ENCODE measurements at places on chromosomes 6 and 20.

DNA sequence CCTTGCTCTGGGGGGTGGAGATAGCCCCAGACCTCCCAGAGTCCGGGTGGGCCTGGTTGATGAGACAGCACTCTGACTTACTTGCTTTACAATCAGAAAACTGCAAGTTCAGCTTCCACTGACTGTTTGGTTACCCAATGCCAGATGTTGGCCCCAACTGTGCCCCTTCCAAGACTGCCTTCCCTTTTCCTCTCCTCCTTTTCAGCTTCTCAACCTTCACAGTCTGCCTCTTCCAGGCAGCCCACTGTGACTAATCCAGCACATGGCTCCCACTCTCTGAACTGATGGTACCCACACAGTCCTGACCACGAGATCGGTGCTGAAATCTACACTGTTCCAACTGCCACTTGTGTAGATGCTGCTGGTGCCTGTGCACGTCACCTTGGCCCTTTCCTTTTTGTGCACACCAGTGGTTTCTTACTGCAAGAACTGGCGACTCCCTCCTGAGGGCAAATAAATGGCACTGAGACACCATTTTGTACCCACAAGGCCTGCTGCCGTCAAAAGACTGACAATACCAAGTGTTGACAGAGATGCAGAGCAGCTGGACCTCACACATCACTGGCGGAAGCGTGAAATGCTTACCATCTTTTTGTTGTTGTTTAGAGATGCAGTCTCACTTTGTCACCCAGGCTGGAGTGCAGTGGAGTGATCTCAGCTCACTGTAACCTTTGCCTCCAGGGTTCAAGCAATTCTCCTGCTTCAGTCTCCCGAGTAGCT lies 1.8 kb upstream of the ARFGAP1 start:
- DNase-seq = no peak

- peak; percentile 96 for DNase-seq
Observed at GRCh38 chr6:127366282-127367022, 23.0 kb upstream of the ECHDC1 start.

DNA sequence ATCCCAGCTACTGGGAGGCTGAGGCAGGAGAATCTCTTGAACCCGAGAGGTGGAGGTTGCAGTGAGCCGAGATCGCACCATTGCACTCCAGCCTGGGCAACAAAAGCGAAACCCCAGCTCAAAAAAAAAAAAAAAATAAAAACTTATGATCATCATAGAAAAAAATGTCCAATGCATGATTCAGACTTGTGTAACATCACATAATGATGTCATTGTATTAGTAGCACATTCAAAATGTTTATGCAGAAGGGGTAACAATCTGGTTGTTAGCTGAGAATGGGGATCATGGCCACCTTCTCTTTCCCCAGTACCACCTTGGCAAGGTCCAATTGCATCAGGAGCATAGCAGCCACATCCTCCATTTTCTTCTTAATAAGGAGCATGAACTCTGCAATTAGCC lies 137.6 kb upstream of the MARCKS start:
- no peak for DNase-seq

DNA sequence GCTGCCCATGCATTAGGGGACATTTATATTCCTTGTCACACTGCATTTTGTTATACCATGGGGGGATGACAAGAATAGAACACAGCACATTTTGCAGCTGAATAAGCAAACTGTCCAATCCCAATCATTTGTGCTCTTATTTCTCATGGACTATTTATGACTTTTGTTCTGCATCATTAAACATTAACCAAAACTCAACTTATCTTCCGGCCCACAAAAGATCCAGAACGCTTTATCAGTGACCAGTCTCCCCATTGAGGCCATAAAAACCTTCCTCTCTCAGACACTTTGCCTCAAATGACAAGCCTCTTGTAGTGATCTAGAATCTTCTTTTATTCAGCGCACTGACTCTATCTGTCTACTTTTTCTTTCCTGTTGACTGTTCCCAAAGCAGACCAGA lies 28.4 kb upstream of the FOXQ1 start:
- no peak for DNase-seq

GRCh38 chr6:74879976-74880375 lies 325.9 kb downstream of the COL12A1 start:
- DNase-seq = no peak

DNA sequence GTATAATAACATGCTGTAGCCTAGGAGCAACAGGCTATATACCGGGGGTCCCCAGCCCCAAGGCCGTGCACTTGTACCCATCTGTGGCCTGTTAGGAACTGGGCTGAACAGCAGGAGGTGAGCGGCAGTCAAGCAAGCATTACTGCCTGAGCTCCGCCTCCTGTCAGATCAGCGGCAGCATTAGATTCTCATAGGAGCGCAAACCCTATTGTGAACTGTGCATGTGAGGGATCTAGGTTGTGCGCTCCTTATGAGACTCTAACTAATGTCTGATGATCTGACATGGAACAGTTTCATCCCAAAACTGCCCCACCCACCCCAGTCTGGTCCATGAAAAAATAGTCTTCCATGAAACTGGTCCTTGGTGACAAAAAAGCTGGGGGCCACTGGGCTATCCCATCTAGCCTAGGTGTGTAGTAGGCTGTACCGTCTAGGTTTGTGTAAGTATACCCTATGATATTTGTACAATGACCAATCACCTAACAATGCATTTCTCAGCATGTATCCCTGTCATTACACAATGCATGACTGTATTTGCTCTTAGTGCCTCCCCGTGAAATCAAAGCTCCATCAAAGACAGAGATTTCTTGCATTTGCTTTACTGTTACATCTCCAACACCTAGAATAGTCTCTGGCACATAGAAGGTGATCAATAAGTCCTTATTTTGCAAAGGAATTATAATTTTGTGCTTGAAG lies 30.8 kb downstream of the NHSL1 start:
- no peak for DNase-seq

DNA sequence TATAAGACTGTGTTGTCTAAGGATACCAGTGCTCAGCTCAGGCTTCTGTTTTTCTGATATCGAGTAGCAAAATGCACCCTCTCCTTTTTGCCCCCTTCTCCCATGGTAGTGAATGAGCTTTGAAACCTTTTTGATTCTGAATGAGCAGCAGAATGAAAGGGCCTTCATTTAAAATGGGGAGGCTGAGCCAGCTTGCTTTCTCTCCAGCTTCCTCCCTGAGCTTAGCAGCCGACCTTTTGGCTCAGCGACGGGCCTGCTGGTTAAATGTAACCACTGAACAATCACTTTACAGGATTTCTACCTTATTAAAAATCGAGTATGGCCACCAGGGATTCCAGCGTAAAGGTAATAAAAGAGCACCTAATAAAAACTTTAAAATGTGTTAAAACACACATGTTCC lies 133.7 kb upstream of the SPACA1 start:
- DNase-seq = no peak

GRCh38 chr20:44204156-44204831 lies 6.3 kb downstream of the OSER1 start:
- DNase-seq = peak; percentile 81

- DNase-seq = no peak
Observed at GRCh38 chr6:138520463-138520862, 21.2 kb upstream of the NHSL1 start.

DNA sequence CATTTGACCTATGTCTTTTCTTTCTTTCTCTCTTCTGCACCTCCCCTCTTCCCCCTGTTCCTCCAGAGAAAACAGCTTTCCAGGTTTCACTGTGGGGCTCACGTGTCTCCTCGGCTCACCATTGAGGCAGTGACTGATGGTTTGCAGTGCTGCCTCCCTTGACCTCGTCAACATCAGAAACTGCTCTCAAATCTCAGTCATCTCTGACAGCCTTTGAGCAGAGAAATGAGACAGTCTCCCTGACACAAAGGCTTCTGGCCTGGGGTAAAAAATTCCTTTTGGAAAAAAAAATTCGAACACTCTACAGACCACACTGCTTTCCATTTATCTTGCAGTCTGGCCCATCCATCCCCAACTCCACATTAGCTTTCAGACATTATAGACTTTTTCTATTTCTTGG lies 450.0 kb downstream of the TFAP2B start:
- DNase-seq = no peak

- no peak for DNase-seq
Observed at GRCh38 chr20:16490696-16491095, 82.6 kb downstream of the KIF16B start.

DNA sequence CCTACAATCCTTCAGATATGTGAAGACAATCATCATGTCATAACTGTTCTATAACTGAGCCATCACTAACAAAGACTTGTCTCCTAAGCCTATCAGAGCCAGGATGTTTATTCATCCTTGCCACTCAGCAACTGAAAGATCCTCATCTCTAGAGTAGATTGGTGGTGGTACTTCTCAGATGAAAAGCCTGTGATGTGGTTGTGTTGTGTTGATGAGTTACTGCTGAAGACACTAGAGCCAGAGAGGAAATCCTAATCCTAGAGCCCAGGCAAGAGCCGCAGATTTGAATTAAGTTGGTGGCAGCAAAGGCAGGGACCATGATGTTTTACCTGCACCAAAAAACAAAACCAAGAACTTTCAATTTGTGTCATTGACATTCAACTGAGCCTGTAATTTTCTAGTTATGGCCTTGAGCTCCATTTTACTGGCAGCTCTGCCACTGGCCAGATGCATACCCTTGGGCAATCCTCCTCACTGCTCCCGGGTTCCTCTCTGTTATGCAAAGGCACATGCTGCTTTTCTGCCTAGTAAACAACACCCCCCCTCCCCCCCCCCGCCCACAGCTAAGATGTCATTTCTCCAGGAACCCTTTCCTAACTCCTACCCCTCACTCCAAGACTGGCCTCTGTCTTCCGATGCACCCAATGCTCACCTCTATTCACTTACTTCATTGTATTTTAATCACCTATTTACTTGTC lies 50.2 kb upstream of the REV3L start:
- no peak for DNase-seq

DNA sequence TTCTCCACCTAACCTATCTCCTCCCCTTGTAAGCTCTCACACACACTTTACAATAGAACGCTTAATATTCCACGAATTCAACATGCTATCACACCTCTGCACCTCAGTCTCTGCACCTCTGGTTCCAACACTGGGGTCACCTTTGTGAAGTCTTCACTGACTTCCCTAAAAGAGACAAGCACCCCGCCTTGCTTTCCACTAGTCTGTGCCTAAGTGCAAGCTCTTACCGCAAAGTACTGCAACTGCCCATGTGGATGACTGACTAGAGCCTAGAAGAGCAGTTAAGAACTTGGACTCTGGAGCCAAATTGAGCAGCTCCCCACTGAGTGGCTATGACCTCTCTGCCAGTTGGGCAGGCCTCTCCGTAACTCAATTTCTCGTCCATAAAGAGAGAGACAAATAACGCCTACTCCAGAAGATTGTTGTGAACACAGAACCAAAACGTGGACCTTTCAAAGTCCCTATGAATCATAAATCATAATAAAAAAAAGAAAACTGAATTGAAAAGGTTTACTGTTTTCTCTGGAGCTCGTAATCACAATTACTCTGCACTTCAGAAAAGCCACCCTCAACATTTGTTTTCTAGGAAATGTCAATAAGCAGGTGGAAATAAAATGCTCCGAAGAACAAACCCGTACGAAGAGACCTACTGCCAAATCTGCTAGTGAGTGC lies 1.2 kb downstream of the IFNGR1 start:
- no peak for DNase-seq

- no peak for DNase-seq
Observed at GRCh38 chr6:88050140-88050818, 2.6 kb downstream of the SPACA1 start.

DNA sequence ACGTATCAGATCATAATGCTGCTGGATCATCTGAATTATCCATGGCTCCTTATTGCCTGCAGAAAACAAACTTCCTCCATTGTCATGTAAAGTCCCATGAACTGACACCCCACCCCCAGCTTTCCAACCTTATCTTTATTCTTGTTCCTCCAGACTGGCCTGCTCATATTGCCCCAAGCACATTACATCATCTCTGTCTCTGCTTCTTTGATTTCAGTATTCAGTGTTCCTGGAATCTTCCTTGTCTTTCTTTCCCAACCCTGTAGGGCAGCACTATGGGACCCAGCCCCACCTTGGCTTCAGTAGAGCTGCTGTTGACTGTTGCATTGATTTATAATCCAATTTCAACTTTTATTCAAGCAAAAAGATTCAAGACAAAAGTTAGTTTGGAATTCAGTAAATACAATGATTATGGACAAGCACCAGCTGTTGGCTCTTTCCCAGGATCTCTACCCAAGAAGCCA lies 187.5 kb upstream of the ECI2 start:
- no peak for DNase-seq

- DNase-seq = no peak
Observed at GRCh38 chr6:25899580-25900408, 25.8 kb upstream of the SLC17A3 start.

DNA sequence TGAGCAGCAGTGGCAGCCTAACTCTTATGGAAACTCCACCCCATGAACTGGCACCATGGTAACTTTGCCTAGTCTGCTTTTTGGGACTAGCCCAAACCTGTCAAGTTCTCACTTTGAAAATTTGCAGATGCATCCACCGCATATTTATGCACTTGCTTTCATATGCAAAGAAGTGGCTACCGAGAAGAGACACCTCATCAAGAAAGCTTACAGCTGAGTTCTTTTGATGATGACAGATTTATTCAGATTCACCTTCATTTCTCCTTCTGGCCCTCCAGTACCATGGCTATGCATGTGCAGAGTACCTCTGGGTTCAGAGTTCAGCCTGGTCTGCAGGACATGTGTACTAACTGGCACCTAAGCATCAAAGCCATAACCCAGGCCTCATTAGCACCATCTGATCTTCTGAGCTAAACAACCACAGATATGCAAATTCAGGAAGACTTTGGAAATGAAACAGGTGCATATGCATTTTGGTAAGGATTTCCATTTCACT lies 154.3 kb upstream of the TENT5A start:
- DNase-seq = no peak

- DNase-seq = no peak
Observed at GRCh38 chr20:2637246-2637645, 15.2 kb upstream of the NOP56 start.

GRCh38 chr20:4702562-4703280 lies 19.0 kb upstream of the PRND start:
- no peak for DNase-seq

DNA sequence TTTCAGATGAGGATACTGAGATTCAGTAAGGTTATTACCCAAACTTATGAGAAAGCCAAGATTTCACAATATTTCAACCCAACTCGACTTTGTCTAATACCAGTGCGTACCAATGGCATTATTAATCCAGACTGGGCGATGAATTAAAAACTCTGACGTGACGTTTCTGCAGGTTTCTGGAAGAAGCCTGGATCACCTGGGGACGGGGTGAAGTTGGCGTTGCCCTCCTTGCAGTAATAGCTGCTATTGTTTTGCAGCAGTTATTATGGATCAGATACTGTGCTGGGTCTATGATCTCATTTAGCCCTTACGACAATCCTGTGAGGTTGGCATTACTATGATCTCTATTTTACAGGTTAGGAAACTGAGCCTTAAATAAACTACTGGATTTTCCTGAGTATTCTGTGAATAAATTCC lies 569 bp upstream of the CDC5L start:
- peak; percentile 31 for DNase-seq

- DNase-seq = no peak
Observed at GRCh38 chr20:2002365-2002764, 8.5 kb upstream of the PDYN start.

All from GM04503 (cell line).